ENCODE measurements at places on chromosomes 16 and 17. TPM values are rescaled to one million over a fixed set of nuclear protein-coding genes. Genes with fewer than 3 reads are reported as not detected.

- no peak for DNase-seq
These were observed 34.0 kb downstream of the OR1D5 start for GRCh38 chr17:3029213-3029913.

DNA sequence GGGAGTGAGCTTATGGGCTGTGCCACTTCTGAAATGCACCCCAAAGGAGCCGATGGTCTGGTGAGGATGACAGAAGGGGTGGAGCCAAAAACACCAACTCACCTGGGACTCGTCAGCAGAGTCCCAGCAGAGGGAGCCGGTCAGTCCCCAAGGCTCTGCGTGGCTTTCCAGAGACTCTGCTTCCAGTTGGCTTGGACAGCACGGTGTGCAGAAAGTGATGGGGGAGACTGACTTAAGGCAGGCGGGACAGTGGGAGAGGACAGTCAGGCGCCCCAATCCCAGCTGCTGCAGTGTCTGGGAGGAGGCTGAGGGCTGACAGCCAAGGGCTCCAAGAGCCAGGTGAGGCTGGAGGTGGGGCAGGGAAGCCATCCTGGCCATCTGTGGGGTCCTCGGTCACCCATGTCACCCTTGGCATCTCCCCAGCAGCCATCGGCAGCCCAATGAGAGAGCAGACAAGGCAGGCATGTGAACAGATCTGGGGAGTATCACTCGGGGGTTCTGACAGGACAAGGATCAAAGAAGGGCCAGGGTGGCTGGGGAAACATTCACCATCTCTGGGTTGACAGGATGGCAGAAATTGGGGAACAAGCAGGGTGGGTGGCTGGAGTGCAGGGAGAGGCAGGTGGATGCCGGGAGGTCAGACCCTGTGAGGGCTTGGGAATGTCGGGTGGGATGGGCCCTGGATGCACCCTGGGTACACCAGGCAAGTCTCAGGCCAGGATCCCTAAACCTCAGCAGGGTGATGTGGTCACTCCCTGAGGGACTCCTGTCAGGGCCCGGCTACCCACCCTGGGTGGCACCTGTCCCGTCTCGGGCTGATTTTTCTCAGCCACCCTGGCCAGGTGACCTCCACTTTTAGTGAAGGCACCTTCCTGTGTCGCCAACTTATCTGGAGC, 8.9 kb upstream of the KRTAP17-1 start:
- DNase-seq: peak; percentile 59

DNA sequence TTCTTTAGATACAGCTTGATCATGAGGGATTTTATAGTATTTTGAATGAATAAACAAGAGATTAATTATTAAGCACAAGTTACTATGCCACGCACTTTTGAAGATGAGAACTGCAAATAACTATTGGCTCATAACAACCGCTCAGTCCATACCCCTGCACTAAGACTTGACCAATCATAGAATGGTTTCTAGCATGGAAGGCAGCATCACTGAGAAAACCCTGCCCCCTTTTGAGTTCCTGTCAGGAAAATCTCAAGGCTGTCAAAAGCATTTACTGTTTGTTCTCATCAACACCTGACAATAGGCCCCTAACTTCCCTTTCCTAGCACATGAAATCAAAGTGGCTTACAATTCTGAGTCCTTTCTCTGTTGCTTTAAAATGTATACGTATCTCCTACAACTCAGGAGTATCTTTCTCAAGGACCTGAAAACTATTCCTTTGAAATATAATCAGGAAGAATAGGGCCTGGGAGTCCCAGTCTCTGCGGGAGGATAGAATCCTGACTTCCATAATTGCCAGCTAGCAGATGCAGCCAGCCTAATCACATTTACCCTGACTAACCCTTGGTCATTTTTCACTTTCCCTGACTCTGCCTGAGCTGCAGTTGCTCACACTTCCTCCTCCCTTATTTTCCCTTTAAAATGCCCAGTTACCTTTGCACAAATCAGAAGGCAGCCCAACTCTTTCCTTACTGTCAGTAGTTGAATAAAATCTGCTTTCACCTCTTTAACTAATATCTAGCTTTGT, 9.1 kb upstream of the MMD start:
- no peak for DNase-seq

DNA sequence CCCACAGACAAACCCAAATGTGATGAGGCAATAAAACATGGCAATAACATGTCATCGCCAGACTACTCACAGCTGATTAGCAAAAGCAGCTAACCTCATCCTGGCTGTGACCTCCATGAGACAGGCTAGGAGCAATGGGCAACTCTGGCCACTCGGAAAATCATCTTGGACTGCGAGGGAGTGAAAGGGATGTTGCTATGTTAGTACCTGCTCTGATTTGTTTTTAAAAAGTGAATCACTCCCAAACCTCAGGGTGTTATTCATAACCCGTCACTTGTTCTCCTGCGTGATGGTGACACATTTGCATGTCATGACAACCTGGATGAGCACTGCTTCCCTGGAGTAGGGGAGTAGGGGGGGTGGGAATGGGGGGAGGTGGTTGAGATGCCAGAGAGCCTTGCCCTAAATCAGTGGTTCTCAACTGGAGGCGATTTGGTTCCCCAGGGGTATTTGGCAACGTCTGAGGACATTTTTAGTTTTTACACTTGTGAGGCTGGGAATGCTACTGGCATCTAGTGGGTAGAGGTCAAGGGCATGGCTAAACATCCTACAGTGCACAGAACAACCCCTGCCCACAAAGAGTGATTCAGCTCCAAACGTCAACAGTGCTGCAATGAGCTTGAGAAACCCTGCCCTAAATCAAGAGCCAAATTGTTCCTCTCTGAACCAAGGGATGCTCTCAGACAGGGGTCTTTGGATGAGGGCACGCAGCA, 241.7 kb downstream of the SOX9 start:
- DNase-seq: peak; percentile 90

GRCh38 chr16:2874032-2874911, 8.7 kb upstream of the FLYWCH2 start:
- DNase-seq: no peak

- no peak for DNase-seq
These were observed 7.6 kb upstream of the ARHGAP27 start for GRCh38 chr17:45440161-45440778.

DNA sequence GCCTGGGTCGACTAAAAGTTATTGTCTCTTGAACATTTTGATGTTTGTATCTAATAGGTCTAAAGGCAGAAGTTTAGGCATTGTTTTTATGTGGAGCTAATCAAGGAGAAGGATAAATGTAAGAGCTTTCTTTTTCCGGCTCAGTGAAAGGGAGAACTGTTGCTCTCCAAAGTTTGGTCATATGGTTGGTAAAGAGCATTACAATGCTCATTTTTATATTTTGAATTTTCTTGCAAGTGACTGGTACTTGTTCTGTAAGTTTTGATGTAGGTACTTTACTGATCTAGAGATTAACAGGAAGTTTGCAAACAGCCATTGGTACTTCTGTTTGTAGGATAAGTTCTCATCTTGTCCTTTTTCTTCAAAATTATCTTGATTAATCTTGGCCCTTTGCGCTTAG, 30.9 kb upstream of the BCAS3 start:
- DNase-seq: no peak

DNA sequence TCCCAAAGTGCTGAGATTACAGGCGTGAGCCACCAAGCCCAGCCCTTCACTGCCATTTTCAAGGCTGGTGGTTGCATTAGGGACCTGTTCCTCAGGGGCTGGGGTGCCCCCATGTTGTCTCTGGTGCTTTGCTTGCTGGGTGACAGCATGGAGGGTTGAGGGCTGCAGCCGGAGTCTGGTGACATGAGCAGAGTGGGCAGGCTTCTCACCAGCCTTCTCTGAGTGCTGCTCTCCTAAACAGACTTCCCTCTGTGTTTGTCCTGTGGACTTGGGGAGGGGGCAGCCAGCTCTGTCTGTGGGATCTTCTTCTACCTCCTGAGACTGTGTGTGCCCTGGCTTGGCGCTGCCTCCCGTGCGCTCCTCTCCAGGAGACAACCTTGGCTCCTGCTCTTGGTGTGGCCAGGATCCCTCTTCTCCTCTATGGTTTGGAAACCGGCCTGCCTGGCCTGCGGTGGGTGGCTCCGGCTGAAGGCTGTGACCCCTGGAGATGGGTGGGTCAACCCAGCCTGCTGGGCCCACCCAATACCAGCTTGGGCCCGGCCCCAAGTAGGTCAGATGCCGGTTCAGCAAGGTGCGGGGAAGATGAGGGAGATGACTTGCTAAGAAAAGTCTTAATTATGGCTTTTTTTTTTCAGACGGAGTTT, 72.1 kb downstream of the PDPK1 start:
- no peak for DNase-seq

DNA sequence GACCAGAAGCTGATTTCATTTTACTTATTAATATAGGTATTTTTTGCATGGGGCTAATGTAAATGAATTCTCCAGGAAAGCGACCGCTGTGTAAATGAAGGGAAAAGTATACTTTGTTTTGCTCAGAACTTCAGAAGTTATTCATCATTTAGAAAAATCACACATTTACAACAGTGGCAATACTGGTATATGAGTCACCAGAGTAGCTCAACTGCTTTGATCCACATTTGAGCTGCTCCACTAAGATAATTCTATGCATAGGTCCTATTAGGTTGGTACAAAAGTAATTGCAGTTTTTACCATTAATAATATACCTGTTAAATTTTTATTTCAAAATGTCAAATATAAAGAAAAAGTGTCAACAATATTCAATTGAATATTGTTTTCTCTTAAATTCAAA, 22.9 kb upstream of the DYNLRB2 start:
- no peak for DNase-seq

DNA sequence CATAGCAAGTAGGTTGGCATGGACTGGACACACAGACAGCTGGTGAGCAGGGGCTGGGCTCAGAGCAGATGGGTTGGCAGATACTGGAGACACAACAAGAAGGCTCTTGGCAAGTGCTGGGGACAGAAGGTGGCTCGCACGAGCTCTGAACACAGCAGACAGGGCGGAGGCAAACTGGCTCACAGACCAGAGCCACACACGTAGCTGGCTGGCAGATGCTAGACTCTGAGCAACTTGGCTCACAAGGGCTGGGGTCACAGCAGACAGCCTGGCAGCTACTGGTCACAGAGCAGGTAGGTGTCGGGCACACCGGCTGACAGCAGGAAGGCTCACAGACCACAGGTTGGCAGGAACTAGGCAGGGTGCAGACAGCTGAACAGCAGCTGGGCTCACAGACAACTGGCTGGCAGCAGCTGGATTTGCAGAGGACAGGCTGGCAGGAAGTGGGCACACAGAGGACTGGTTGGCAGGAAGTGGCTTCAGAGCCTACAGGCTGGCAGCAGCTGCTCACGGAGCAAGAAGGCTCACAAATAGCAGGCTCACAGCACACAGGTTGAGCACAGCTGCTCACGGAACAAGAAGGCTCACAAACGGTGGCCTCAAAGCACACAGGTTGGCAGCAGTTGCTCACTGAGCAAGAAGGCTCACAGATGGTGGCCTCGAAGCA, 725 bp downstream of the KRTAP16-1 start:
- peak; percentile 42 for DNase-seq

GRCh38 chr17:45403906-45404490, 28.7 kb downstream of the ARHGAP27 start:
- no peak for DNase-seq

- peak; percentile 87 for DNase-seq
These were observed 61.9 kb upstream of the CIBAR2 start for GRCh38 chr16:85173981-85174751.

GRCh38 chr17:74393346-74393942, 26.1 kb downstream of the GPR142 start:
- no peak for DNase-seq

- no peak for DNase-seq
These were observed 1410.9 kb upstream of the CDH8 start for GRCh38 chr16:63447121-63447520.

The SRR gene
- total RNA-seq: 41.2 TPM

The CHRNE gene
- not detected for total RNA-seq

The TMEM106A gene
- total RNA-seq: 5.3 TPM

The MLKL gene
- total RNA-seq: 16.0 TPM

The FLCN gene
- total RNA-seq: 58.2 TPM

The SOCS7 gene
- total RNA-seq: 17.8 TPM

The SUPT4H1 gene
- 76.1 TPM for total RNA-seq

The KRT33A gene
- not detected for total RNA-seq

The CMTM2 gene
- not detected for total RNA-seq

The GAS2L2 gene
- not detected for total RNA-seq

The SULT1A1 gene
- total RNA-seq: 94.4 TPM

The CD300LG gene
- total RNA-seq: not detected

The NACA2 gene
- not detected for total RNA-seq

The LPO gene
- not detected for total RNA-seq

All from A172 (cell line).